ENCODE measurements at places on chromosomes 4 and X.

DNA sequence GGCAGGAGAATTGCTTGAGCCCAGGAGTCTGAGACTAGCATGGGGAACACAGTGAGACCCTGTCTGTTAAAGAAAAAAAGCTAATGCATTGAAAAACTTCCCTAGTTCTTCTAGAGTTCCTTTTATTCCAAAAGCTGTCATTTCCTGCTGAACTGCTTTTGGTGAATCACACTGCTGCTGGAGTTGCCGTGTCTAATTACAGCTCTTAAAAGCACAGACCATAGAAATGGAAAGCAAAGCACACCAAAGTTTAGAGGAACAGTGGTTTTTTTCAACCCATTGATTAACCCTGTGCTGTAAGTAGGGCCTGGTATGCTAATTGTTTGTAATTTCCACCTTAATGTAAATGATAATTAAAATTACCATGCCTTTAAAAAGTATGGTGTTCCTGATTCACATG is 52.4 kb downstream of the SEPTIN11 start:
- DNase-seq = no peak

GRCh38 chr4:15893962-15894361 is 44.6 kb downstream of the FGFBP1 start:
- no peak for DNase-seq

DNA sequence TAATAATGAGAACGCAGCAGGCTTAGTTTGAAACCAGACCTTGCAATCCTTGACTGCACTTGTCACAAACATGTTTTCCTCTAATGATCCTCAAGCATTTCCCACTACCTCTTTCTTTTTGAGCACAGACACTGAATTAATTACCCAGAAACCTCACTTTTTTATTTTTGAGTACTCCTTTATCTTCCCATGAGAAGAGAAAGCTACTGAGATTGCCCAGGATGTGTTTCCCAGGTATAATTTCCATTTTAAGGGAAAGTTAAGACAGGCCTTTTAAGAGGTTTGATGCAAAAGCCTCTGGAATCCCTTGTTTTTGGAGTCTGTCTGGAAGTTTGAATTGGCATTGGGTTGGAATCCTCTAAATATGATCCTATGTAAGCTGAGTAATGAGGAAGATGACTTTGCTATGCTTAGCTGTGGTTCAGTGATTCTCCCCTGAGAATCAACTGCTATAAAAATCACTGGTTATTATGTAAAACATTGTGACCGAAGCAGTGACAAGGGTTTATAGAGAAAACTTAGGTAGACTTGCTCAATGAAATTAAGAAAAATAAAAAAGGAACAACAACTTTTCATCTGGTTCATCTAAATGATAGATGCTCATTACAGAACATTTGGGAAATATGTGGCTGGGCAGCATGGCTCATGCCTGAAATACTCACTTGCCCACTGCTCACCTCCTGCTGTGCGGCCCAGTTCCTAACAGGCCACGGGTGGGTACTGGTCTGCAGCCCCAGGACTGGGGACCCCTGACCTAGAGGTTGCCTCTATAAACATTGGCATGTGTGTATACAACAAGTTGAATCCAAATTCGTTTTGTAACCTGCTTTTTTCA is 10.8 kb upstream of the RHOH start:
- no peak for DNase-seq

GRCh38 chr4:89674876-89675459 is 162.0 kb downstream of the SNCA start:
- DNase-seq = no peak

DNA sequence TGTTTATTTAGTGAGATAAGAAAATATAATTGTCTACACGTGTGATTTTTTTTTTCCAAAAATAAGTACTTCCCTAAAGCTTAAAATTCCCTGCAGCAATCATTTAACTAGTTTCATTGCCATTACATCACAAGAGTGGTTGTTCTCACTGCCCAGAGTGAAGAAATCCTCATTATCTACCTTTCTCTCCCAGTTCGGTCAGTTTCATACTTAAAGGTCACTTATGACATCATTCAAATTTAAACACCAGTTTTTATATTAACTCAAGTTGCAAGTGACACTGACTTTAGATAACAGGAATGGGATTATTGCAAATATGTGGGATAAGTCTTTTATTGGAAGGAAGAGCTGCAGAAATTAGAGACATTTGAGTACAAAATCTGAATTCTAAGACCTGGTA is 1699.8 kb upstream of the IGFBP7 start:
- DNase-seq = no peak

- DNase-seq = no peak
These were observed 71.3 kb upstream of the SPRY1 start for GRCh38 chr4:123325241-123325681.
